ENCODE measurements at places on chromosomes 7 and 10.

DNA sequence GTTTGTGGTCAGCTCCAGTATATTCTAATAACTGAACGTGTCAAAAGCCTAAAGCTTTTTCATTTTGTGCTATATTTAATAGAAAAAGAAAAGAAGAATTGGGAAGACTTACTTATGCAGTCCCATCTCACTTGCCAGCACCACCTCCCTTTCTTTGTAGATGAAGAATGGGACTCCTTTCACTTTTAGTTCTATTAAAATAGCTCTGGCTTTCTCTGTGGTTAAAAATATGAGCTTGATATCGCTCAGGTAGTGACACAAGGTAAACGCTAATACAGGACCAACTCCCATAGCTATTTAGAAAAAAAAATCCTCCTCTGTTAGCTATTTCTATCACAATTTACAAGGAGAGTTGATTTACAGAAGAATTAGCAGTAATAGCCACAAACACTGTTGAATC lies 176.8 kb downstream of the PDE1C start:
- DNase-seq = no peak

DNA sequence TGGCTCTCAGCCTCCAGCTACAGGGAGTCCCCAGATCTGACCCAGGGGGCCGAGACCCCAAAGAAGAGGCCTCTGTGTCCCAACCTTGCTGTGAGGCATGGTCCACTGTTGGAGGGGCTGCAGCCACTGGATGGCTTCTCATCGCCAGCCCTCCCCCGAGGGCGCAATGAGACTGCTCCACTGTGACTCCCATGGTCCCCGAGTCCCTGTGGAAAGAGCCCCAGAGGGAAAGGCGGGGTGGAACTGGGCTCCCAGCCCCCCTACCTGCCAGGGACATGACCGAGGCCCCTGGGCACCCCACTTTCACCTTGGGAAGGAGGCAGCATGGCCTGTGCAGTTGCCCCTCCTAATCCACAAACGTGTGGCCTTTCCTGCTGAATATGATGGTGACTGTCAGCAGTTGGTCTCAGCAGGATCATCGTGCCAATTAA lies 33.5 kb upstream of the RET start:
- DNase-seq = no peak

DNA sequence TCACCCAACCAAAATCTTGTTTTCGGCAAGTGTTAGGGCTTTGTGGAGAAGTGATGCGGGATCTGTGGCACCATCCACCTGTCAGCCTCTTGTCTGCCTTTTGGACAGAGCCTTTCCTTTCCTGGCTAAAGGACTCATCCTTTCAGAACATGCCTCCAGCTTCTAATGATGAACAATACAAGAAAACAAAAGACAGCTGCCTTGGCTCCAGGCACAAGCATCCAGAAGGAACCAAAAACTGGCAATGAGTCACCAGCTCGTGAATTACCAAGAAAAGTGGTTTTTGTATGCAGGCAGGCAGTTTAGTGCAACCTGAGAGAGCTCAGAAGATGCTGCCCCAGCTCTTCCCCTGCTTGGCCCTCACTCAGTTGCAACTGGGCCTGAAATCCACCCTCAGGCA lies 84.6 kb upstream of the NAMPT start:
- peak; percentile 22 for DNase-seq

- no peak for DNase-seq
Observed at GRCh38 chr7:85529201-85529600, 342.3 kb upstream of the SEMA3D start.

GRCh38 chr10:16984242-16984641 lies 145.4 kb downstream of the CUBN start:
- DNase-seq = no peak

- DNase-seq = no peak
Observed at GRCh38 chr10:62919776-62920175, 103.6 kb upstream of the EGR2 start.

GRCh38 chr10:46250481-46250880 lies 36.3 kb upstream of the ANTXRL start:
- no peak for DNase-seq

DNA sequence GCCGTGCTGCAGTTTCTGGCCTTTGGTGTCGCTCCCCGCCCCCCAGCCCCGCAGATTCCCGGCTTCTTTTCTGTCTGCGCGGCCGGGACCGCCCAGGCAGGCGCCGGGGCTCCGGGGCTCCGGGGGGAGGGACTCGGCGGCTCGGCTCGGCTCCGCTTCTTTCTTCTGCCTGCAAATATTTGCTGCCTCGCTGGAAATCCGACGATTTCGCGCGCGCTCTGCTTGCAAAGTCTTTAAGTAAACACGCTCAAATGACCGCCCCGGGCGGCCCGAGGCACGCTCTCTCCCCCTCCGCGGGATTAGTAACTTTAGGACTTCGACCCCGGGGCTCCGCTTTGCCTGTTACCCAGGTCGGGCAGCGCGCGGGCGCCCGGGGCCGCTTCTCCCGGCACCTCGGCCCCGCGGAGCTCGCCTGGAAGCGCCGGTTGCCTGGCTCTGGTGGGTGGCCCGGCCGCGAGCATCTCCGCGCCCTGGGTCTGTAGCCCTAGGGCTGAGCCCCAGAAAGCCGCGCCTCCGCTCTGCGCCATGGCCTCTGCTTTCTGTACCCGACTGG lies 3.9 kb upstream of the GATA3 start:
- DNase-seq = no peak

DNA sequence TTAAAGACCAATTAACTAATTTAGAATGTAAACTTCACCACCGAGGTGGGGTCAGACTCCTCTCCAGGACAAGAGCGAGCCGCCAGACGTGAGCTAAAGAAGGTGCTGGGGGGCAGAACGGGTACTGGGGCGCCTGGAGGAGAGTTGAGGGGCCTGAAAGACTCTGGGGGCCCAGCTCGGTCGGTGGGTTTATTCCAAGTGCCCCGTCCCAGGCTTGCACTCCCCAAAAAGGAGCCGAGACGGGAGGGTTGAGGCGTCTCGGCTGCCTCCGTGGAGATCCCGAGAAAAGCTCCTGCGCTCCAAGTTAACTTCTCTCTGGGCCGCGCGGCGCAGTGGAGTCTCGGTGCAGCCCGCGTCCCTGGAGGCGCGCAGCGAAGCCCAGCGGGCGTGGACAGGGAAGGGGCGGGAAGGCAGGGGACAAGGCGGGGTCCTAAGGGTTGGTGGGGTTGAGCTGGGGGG lies 553.3 kb downstream of the TFEC start:
- DNase-seq = no peak

- no peak for DNase-seq
Observed at GRCh38 chr10:29280488-29280840, 8.4 kb upstream of the LYZL1 start.

- DNase-seq = no peak
Observed at GRCh38 chr7:36272211-36272566, 117.5 kb upstream of the ANLN start.

DNA sequence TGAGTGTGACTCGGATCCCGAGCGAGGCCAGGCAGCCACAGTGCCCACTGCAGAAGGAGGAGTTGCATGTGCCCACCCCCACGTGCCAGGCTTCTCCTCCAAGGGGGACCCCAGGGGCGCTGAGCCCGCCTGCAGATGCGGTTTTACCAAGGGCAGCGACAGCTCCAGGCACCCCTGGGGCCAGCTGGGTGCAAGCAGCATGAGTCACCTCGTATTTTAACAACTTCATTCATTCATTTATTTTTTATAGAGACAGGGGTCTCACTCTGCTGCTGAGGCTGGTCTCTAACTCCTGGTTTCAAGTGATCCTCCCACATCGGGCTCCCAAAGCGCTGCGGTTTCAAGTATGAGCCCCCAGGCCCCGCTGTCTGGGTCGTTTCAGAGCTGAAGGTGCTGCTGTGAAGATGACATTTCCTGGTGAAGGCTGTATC lies 1.3 kb upstream of the FOXL3 start:
- no peak for DNase-seq

GRCh38 chr7:141558544-141559183 lies 7.5 kb downstream of the AGK start:
- DNase-seq = no peak

DNA sequence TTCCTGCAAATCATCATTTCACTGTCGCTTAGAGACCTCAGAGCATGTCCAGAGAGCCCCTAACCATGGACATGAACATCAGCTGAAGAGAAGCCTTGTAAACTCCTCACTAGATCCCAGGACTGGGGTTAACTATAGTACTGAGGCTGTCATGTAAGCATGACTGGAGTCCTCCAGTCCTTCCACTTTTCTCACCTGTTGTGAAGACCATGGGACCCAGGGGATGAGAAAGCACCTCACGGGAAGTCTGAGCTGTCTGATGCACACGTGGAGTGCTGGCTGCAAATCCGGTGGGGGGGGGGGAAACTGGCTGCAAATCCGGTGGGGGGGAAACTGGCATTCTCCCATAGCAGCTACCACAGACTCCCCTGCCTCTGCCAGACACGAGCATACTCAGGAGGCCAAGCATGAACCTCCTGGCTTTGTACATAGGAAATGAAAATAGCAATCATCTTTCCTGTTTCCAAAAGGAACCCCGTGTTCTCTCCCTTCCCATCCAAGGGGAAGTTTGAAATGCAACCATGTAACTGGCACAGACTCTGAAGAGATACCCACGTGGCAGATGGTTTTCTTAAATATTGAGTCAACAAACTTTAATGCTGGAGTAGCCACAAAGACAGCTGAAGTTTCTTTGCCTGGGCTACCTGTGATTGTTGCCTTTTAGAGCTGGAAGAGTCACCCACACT lies 261.4 kb downstream of the ZMYND11 start:
- no peak for DNase-seq

DNA sequence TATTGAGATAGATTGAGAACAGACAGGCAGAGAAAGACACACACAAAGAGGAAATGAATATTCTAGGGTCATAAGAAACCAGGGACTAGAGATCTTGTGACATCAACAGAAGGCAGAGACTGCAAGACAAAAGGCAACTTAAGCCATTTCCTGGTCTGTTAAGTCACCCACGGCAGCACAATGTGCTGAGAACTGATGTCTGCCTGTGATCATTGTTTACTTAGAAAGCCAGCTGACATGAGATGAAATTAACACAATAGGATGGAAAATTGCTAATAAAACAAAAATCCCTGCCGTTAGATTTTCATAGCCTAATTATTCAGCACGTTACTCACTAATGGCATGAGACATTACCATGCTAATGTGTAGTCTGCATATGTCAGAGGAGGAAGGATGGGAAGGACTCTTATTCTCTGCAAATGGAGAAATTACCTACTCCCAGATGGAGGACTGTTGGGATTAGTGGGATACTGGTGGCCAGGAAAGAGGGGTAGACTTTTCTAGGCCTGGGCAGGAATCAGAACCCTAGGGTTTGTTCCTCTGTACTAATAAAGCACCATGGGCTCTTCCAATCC lies 191.3 kb upstream of the PODXL start:
- no peak for DNase-seq

DNA sequence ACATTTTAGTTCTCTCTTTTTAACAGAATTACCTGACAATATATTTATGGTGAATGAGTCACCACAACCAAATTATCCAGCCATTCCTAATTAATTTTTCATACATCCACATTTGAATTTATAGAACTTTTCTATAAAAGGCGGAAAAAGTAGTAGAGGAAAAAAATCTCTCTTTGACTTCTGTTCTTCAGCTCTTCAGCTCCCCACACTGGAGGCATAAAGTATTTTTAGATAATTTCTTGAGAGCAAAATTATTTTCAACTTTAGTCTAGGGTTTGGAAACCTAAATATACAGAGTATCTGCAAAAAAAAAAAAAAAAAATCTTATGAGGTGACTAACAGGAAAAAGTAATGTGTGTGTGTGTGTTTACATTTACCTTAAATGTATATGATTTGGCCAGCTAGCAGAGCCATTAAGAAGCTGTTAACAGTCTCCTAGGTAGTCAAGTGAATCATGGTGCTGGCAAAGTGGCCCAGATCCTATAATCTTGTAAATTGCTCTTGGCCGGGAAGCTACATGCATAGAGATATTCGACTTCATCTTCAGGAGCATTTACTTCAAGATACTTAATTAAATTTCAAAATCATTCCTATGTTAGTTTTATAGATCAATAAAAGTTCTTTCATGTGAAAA lies 383.1 kb upstream of the STEAP1 start:
- no peak for DNase-seq

DNA sequence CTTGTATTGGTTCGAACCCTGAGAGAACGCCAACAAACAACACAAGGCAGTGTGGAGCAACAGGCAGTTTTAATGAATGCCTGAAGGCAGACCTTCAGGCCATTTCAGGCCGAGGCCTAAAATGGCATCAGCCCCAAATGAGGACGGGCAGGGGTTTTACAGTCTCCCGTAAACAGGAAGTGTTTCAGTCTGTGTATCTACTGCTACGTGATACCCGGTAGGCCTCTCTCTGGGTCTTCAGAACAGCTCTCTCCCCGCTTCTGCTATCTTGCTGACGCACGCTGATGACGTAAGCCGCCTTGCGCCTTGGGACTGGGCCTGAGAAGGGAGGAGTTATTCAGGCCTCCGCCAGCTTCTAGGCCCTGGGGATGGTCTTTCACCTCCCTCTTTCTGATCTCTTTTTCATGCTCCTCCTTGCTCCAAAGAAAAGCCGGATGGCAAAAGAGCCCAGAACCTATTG lies 67.7 kb downstream of the ST8SIA6 start:
- no peak for DNase-seq

Measured in inflammatory macrophage (primary cell).